ENCODE measurements at places on chromosomes 7 and 10. TPM values are rescaled to one million over a fixed set of nuclear protein-coding genes. Genes with fewer than 3 reads are reported as not detected.

The PNLIPRP3 gene
- total RNA-seq, result not detected

The OR2A12 gene
- not detected for total RNA-seq

The GPR15LG gene
- not detected for total RNA-seq

The CPEB3 gene
- 0.92 TPM for total RNA-seq

DNA sequence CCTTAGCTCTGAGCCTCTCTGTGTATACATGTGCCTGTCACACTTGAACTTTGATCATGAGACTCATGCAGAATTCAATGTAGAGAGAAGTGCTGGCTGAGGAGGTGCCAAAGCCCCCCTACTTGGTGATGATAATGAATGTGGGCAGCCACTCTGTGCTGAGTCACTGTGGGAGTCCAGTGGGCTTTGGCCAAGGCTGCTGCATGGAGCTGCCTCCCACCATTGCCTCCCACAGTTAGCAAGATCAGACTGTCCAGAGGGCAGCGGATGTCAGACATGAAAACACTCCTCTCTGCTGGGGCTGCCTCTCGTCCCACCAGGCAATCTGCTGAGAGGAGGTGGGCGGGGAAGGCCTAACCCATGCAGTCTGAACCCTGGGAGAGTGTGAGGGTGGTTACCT, 180.3 kb downstream of the SH2D4B start:
- no peak for DNase-seq

GRCh38 chr10:44173608-44173894, 211.3 kb downstream of the CXCL12 start:
- DNase-seq, result no peak

DNA sequence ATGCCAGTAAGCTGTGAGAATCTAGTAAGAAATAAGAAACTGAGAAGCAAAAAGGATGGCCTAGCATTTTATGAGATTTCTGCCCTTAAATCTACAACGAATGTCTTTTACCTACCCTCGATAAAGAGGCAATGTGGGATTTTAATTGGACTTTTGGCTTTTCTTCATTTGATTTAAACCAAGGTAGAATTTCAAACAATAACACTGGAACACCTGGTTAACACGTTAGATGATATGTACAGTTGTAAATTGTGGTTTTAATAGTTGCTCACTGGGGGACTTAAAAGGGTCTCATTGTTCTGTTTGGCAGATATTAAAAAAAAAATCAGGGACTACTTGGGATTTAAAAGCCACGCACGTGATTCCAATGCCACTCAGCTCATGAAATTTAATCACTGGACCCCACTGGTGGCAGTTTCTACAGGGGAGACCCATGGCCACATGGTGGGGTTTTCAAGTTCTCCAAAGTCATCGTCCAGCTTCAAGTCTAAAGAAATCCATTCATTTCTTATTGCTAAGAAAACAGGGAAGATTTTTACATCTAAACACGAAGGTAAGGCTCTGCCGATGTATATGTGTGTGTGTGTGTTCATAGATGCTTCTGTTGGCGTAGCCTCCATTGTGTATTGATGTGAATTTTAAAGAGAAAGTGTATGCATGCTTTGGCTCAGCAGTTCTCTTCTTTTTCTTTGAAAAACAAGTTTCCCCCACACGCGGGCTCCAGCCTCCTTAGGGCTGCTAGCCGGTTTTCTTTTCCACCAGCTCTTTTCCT, 588.6 kb upstream of the MKI67 start:
- no peak for DNase-seq

GRCh38 chr7:113199841-113200240, 81.5 kb upstream of the SMIM30 start:
- no peak for DNase-seq

- no peak for DNase-seq
These were observed 56.6 kb upstream of the TOMM7 start for GRCh38 chr7:22879280-22879679.

GRCh38 chr7:41955893-41956675, 253.2 kb upstream of the INHBA start:
- DNase-seq, result no peak

- no peak for DNase-seq
These were observed 18.3 kb downstream of the HNRNPA2B1 start for GRCh38 chr7:26182283-26182682.

DNA sequence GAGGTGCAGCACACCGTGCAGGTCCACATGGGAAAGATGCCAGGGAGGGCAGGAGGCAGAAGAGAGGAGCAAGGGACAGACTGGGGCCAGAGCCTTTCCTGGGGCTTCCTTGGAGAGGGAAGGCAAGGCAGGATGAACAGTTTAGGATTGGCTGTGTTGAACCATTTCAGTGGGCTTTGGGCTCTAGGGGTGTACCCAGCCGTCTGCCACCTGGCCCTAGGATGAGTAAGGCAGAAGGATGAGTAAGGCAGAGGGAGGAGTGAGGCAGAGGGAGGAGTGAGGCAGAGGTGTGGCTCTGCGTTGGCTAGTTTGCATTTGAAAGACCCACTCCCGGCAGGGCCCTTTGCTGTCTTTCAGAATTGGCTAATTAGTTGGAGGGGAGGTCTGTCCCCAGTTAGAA, 31.5 kb upstream of the PRF1 start:
- DNase-seq, result no peak

DNA sequence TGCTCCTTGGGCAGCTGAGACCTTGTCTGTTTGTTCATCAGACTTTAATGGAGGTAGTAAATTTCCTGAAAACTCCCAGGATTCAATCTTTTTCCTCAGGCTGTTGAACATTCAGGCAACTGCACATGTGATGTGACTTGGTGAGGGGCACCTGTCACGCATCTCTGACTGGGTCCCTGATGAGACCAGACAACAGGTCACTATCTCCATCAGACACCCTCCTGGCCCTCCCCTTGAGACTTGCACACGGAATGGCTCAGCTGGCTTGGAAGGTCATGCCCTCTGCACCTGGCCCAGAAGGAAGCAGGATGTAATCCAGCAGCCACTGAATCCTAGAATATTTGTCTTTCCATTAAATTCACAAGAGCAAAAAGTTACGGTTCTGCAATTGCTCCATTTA, 15.9 kb downstream of the AQP1 start:
- DNase-seq, result no peak

DNA sequence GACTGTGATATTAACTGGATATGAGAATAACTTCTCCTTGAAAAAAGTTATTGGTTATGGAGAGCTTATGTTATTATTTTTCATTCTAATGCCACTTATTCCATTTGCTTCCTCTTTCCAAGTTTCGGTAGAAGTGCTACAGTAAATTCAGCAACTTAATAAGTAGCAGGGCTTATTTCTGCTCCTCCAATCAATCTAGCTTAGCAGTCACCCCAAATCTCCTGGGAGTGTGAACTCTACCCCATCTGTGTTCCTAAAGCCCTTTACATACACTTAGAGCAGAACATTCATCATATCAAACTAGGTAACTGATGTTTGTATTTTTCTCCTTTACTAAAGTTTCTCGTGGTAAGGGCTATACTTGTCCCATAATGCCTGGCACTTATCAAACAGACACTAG, 8.7 kb downstream of the ARL3 start:
- DNase-seq, result no peak

GRCh38 chr10:48464121-48464870, 140.6 kb downstream of the ARHGAP22 start:
- no peak for DNase-seq

- no peak for DNase-seq
These were observed 251.7 kb downstream of the SNX10 start for GRCh38 chr7:26543340-26543739.

DNA sequence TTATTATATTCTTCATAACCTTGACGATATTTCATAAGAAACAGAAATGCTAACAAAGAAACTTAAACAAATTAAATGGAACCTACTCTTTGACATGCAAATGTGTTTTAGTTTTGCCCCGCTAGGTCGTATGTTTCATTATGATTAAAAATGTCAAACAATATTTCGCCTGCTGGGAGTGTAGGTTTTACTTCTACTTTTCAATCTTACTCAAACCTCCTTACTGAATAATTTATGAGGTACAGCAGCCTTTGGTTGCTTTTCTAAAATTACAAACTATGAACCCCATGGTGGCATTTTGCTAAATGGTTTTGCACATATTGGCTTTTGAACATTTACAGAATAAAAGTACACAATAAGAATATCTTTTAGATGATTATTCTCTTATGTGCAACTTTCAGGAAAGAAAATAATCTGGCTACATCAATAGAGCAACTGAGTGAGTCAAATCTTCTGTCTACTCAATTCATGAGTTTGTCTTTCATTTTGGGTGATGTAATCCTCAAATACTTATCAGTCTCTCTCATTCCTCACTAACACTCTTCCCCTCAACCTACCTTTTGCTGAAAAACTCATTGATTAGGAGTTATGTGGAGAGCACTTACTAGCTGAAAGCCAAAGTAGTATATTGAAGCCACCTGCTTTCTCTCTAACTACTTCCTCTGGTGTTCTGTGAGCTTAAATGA, 1226.4 kb downstream of the XPNPEP1 start:
- no peak for DNase-seq

DNA sequence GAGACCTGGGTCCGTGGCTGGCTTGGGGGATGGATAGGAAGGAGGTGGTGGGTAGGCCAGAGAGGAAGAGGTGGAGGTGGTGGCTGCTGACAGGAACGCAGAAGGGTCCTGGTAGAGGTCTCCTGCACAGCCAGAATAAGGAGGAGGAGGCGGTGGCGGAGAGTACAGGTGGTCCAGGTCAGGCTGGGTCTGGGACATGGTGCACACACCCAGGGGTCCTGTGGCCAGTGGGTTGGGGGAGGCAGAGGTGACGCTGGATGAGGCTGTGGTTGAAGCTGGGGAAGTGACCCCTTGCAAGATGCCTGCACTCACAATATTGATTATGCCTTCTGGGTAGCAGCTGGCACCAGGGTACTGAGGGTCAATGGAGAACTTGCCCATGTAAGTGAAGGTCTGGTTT, 2.2 kb downstream of the EGR2 start:
- DNase-seq, result no peak

GRCh38 chr10:84743483-84743882, 415.1 kb downstream of the CCSER2 start:
- no peak for DNase-seq

- DNase-seq, result no peak
These were observed 92.3 kb upstream of the BAIAP2L1 start for GRCh38 chr7:98493030-98493778.

GRCh38 chr7:123773481-123773880, 24.7 kb upstream of the WASL start:
- no peak for DNase-seq

GRCh38 chr10:59587083-59587755, 122.4 kb downstream of the SLC16A9 start:
- DNase-seq, result no peak

DNA sequence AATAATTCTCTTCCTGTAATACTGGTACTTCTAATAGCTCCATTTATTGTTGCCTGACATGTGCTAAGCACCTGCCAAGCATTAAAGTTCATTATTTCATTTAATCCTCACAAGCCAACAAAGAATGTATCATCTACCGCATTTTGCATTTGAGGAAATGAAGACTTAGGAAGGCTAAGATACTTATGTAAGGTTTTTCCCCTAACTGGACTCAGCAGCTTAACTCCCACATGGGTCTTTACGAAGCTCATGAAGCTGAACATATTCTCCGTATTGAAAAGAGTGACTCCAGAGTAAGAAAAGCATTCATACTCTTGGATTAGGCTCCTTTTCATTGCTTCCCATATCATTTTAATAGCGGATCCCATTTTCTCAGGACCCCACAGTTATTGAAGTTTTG, 155.7 kb upstream of the TMEM72 start:
- no peak for DNase-seq

DNA sequence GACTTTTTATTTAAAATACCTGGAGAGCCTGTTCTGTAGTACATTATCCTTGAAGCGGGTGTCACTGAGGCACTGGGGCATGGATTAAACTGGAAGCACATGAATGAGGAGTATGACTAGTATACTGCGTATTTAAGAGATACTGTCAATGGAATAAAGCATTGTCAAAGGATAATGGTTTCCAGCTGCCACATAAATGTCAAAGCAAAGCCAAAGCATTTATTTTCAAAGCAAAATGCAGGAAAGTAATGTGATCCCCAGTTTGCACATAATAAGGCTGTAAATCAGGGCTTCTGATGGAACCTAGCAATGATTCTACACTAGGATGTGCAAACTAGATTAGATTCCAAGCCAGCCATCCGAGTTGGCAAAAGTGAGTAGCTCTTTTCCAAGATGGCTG, 240.1 kb downstream of the POU6F2 start:
- DNase-seq, result no peak

DNA sequence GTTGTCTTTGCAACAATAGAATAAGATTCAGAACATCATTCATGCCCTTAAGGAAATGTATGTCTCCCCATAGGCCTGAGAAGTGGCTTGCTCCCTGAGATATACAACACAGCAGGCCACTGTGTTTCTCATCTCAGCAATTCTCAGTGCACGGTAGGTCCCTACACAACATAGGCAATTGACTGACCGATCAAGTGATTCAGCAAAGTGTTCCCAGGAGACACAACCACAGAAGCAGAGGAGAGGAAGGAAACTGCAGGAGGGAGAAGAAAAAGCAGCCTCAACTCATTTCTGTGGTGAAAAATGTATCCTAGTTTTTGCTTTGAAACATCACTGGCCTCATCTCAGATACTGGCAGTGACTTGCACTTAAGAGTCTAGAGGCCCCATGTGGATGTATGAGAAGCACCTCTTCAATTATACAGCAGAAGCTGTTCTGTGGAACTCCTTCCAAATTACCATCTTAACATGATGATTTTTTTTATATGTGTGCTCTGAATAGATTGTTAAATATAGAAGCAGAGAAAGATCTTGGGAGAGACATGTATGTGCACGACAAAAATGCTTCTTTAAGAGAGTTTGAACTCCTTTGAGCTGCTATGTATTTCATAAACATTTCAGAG, 306.8 kb downstream of the XPNPEP1 start:
- DNase-seq, result no peak

DNA sequence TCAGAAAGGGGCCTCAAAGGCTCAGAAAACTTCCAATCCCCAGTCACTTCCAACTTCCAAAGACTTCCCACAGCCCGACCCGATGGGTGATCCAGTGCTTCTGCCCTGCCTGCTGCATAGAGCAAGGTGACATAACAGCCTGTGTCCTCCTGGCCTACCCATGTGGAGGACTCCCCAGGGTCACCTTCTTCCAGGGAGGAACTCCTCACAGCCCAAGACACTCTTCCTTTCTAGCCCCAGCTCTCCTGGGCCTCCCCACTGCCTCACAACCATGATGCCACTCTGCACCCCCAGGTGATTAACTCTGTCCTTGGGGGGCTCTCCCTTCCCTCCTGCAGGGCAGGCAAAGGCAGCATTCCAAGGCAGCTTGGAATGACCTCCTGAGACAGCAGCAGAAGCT, 158.4 kb upstream of the PDE1C start:
- DNase-seq, result no peak
